ENCODE measurements at places on chromosomes 11 and 22.
A peak's percentile ranks its signal among the peaks of the same experiment; 100 is the strongest.

- no peak for DNase-seq
Observed at GRCh38 chr11:38900211-38900610, 2302.2 kb upstream of the RAG2 start.

DNA sequence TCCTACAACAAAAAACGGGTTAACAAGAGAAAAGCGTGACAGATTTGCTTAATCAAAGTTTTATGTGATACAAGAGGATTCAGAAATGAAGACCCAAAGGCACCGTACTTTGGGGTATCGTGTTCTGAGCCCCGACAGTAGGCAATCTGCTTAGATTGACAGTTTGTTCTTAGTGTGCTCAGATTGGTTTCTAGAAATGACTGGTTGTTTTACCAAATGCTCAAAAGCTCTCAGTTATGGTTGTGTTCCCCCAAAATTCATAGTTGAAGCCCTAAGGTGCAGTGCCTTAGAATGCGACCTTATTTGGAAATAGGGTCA lies 102.7 kb downstream of the RASSF10 start:
- DNase-seq: no peak

DNA sequence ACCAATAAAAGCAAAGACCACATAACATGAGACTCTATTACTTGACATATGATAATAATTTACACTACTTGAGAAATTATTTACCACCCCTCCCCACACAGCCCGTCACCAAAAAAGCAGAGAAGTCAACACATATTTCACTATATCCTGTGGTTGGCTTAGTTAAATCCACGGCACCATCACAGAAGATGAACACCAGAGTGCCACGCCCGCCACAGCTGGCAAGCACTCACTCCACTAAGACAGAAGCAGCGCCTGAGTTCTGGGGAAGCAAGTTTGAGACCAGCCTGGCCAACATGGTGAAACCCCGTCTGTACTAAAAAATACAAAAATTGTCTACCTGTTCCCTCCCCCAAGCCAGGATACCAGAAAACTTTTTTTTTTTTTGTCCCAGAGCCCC lies 53.1 kb downstream of the PACSIN2 start:
- DNase-seq: no peak

GRCh38 chr11:67073908-67074307 lies 17.3 kb downstream of the RHOD start:
- DNase-seq: no peak

GRCh38 chr22:45242778-45243191 lies 2.1 kb upstream of the KIAA0930 start:
- DNase-seq: no peak

DNA sequence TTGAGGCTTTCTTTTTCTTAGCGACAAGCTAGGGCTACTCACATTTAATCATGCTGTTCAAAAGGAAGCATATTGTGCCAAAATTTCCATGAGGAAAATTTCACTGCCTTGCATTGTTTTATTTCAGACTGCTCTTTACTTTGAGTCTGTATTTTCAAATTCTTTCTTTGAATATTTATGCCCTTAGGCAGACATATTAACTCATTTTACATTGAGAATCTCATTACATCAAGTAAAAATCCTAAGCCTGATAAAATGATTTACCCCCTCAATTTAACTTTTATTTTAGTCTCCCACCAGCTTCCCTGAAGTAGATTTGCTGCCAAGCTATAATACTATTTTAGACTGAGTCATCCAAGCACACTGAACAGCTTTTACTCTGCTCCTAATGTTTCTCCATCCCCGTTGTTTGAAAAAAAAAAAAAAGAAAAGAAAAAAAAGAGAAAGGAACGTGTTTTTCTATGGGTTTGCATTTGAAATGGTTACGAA lies 189.3 kb upstream of the MTMR2 start:
- no peak for DNase-seq

DNA sequence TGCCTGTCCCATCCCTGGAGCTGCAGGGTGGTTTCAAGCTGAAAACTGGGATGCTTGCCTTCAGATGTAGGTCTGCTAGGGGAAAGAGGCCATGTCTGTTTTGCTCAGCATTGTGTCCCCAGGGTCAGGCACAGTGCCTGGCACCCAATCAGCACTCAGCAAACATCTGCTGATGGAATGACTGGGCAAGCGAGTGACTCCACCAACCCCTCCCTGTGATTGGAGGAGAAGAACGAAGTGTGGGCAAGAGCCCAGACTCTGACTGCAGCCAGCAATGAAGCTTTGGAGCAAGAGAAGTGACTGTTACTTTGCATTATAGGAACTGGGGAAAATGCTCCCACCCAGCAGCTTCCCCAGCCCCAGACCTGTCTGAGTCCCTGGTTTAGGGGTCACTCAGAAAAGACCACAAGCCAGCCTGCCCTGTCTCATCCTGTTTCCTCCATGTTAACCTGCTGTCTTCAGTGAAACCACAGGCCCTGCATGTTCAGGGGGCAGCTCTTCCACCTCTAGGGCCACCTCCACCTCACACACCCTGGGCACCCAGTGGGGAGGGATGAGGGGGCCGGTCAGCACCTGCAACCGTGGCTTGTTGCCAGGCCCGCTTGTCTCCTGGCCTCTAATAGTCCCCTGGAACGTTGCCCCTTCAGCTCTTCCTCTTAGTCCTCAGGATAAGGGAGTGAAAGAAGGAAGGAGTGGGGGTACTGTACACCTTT lies 147.4 kb downstream of the TRIM29 start:
- DNase-seq: no peak

DNA sequence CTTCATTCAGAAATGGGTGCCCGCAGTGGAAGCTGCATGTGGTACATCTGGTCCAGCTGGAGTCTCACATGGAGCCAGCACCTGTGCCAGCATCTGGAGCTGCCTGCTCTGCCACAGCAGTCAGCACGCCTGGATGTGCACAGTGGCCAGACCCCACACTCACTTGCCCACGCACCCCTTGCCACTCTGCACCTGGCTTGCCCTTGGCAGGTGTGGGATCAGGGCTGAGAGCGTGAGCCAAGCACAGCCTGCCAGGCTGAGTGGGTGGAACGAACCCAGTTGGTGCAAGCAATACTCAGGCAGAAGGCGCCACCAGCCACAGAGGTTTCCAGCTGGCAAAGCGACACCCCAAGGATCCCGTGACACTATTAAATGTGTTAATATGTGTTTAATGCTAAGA lies 95.5 kb upstream of the AMOTL1 start:
- DNase-seq: no peak

GRCh38 chr22:36417281-36417686 lies 29.5 kb upstream of the MYH9 start:
- DNase-seq: no peak

DNA sequence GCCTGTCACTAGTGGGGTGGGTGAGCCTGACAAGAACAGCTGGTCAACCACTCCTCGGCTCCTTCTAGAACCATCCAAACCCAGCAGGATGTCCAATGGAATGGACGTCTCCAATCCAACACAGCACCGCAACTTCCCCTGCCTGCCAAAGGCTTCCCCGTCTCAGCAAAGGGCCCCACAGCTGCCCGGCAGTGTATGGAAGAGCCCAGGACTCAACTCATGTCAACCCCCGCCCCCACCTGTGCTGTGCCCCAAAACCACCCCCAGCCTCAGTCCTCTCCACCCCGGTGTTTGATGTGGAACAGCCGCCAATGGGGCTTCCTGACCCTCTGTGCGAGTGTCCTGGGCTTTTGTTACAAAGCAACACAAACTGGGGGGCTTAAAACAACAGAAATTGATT lies 223.8 kb downstream of the CTTN start:
- DNase-seq: no peak

DNA sequence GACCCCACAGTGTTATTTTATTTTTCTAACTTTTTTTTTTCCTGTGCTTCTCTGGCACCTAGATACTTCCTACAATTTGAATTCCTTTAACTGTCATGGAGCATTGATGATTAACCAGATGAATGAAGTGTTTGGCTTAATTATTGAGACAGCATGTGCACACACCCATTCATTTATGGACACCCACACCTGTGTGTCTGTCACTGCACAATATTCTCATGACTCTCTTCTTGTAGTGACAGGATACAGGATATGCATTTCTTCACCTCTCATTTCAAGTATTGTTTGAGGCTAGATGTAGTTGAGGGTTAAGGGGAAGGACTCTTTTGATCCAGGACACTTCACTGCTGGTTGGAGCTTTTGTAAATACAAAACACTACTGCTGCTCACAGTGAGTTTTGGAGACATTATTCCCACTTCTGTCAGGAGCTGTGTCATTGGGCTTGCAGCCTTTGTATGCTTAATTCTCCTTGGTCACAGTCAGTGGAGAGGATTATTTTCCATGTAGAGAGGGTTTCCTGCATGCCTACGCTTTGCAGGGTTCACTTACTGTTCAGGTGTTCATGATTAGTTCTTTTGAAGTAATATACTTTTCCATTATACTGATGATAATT lies 33.5 kb downstream of the SPECC1L start:
- no peak for DNase-seq

DNA sequence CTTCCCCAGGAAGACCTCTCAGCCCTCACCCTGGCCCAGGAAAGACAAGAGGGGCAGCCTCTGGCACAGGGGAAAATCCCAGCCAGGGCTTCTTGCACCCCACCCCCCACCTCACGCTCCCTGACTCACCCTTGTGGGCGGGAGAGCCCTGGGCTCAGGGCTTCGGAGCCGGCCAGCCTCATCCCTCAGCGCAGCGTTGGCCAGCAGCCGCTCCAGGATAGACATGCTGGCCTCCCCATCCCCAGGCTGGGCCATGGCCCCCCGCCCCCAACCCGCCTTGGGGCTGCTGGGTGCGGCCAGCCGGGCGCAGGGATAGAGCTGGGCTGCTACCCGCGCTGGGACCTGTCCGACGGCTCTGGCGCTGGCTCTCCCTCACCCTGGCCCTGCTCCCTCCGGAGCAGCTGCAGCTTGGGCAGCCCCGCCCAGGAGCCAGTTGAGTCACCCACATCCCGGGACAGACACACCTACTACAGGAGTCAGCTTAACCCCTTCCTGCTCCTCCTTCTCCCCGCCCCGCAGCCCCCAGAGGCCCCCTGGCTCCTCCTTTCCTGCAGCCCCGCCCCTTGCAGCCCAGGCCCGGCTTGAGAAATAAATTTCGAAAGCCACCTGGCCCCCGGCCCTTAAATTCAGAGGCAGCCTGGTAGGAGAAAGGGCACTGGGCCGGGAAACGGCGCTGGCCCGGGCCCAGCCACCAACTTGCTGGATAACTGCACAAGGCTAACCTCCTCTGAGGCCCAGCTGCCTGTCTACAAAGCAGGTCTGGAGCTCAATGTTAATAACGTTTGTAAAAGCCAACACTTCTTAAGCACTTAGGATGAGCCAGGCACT lies 13.4 kb downstream of the TNKS1BP1 start:
- peak; percentile 57 for DNase-seq

- no peak for DNase-seq
Observed at GRCh38 chr22:37378642-37379058, 48.6 kb downstream of the ELFN2 start.

DNA sequence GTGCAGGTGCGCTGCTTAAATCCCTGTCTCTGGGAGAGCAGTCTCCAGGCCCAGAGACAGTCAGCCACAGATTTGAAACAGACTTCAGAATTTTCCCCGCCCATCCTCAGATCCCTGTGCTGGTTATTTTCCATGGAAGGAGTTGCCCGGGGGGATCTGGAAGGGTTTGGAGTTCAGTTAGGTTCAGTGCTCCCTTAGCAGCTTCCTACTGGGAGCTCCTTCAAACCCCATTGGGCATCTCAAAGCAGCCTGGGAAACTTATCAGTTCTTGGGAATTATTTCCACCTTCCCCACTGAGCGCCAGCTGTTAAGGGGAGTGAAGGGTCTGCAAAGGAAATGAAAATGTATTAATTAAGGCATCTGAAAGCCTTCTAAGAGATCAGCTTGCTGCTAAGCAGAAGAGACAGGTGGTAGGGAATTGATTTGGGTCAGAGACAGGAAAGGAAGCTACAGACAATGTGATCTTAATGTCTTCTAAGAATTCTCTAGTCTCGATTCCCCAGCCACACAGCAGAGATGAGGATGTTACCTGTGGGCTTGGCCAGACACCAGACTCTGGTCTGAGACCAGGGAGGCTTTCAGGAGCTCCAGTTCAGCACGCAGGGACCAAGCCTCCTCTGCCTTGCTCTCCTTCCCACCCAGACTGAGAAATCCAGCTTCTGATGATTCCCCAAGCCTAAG lies 106.2 kb upstream of the TBCEL start:
- no peak for DNase-seq

DNA sequence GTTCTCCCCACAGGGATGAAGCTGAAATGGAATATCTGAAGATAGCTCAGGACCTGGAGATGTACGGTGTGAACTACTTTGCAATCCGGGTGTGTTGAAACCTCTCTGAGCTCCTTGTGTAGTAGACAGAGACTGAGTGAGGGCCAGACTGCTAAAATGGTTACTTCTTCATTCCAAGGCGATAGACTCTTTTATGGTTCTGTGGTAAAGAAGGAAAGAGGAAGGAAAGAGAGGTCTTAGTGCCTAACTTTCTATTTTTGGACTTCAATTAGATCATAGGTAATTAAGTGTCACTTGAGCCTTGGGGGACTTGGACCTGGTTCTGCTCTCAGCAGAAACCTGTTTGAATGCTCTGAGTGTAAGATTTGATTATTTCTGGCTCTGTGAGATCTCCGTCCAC lies 54.7 kb downstream of the NF2 start:
- no peak for DNase-seq

GRCh38 chr11:12087075-12088004 lies 23.1 kb upstream of the MICAL2 start:
- no peak for DNase-seq

DNA sequence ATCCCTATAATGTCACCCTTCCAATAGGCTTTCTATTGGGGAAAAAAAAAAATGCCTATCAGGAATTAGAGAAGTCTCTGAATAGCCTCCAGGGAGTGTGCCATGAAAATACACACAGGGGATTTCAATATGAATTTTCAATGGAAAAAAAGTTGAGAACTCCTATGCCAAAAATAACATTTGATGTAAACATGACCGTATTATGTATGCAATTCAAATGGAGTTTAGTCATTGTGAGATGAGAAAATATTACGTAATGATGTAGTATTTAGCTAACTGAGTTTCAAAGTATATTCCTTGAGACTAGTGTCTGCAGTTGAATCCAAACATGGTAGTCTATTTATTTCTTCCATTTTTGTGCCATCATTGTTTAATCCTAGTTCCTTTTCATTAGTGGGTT lies 182.3 kb downstream of the BLID start:
- DNase-seq: no peak

DNA sequence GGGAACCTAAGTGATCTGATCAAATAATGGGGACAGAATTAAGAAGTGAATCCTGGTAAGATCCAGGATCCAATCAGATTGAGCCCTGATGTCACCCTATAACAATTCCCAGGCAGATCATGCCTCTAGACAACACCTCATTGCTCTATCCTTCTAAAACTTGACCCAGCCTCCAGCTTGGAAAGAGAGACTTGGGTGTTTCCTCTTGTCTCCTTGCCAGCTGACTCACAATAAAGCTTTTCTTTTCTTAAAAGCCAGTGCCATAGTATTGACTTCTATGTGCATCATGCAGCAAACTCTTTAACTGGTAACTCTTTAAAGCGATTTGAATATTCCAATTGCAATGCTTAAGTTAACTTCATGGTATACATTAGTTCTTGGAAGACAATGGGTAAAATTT lies 109.6 kb upstream of the CHORDC1 start:
- no peak for DNase-seq

DNA sequence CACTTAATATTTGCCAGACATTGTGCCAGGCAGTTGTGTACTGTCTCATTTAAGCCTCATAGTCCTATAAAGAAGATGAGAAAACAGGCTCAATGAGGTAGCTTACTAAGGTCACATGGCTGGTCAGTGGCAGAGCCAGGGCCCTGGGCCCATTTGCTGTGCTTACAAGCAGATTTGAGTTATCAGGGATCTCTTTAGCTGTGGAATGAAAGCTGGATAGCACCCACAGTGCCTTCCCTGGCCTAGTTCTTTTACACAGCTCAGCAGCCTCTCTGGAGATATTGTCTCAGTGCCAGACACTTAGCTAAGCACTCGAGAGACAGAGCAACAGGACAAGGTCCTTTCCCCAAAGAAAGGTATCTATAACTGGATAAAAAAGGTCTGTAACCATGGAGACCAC lies 6.1 kb downstream of the TMEM86A start:
- no peak for DNase-seq
